ENCODE measurements at places on chromosomes 4 and X. TPM values are rescaled to one million over a fixed set of nuclear protein-coding genes. Genes with fewer than 3 reads are reported as not detected.

GRCh38 chrX:110836982-110837381 is 41.4 kb upstream of the CHRDL1 start:
- DNase-seq, result no peak

- DNase-seq, result no peak
Measured at GRCh38 chr4:183182873-183183725, 84.0 kb downstream of the WWC2 start.

DNA sequence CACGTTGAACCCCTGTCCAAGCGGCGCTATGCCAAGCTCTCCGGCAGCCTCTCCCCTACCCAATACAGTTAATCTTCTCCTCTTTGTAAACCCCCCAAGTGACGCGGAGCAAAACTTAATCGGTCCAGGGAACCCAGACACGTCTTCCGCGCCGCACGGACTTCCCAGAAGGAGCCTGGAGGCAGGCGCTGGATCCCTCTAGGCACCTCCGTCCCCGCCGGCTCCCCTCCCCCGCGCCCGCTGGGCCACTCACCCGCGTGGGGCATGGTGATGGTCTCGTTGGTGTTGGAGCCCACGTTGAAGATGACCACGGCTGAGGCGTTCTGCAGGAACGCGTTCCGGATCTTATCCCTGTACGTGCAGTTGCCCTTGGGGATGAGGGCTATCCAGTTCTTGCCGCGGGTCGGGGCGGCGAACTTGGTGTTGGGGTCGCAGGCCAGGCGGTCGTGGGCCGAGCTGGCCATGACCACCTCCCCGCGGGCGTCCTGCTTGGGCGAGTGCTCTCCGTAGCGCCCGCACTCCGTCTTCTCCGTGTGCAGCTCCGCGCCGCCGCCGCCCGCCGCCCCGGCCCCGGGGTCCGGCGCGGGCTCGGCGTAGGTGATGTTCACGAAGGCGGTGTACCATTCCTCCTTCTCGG is 1.1 kb downstream of the RNF150 start:
- DNase-seq, result no peak

DNA sequence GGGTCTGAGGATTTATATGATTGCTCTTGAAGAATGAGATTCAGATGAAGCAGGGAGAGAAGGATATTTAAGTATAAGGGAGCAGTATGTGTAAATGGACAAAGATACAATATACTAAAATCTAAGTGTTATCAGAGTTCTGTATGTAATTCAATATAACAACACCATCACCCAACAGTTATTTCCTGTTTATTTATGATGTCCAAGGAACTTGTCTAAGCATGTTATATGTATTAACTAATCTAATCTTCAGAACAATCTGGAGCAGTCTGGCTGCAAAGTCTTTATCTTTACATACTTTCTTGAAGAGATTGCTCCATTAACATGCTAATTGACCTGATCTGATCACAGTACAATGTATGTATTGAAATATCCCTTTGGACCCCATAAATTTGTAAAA is 203.8 kb upstream of the WDFY3 start:
- no peak for DNase-seq

DNA sequence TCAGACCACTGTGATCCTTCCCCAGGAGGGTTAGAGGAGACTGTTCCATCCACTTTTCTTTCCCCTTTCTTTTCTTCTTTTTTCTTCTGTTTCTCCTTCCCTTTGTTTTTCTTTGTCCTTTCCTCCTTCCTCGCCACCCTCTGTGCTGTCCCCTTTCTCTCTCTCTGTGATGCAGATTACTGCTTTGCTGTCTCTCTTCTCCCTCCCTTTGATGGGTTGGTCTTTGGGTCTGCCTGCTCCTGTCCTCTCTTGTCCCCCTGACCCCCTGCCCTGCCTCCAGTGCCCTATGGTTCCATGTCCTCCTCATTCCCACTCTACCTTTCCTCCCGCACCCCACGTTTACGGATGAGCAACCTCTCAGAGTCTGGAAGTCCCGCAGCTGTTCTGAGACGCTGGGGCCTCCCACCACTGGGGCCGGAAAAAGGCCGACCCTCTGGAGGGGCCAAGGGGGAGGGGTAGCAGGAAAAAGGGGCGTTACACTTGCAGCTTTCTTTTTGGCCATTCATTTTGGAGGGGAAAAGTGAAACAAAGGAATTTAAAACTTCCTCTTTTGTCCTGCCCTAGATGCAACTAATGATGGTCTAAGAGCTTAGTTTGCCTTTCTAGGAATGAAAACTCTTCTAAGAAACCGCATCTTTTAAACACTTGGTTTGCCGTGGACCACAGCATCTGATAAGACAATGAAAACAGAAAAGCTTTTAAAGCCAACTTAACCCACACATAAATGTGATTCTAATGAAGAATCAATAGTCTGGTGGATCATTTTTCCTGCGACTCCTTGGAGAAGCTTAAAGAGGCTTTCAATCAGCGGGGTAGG is 24.5 kb upstream of the TSR2 start:
- DNase-seq, result no peak

The MAGEB10 gene
- not detected for total RNA-seq

All from frontal cortex (tissue), 4 donors.